ENCODE measurements at places on chromosomes 2 and 18.

DNA sequence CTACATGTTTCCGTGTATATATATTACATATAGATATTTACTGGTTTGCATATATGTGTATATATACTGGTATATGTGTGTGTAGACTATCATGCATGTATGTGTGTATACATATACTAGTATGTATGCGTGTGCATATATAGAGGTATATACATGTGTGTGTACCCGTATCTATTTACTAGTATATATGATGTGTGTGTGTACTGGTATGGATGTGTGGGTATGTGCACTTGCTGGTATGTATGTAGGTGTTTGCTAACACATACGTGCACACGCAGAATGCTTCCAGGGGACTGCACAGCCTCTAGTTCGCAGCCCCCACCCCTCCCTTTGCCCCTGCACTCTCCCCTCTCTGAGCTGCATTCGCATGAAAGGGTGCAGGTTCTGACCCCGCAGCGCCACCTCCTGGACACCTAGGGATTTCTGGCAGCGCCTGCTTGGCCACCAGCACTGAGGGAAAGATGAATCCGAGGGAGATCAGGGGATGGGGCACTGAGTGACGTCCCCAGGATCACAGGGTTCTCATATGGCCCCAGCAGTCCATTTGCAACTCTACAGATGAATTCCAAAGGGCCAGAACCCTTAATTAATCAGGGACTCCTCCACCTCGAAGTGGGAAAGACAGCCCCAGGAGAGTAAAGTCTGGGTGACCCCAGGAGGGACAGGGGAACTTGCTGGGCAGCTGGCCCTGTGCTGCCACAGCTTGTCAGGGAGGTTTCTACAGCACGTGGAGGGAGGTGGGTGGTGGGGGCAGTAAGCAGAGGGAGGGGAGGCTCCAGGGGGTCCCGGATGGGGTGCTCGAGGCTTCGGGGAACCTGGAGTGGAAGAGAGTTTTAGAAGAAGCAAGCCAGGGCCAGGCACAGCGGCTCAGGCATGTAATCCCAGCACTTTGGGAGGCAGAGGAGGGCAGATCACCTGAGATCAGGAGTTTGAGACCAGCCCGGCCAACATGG, 66.8 kb upstream of the ASAP2 start:
- peak; percentile 80 for DNase-seq

GRCh38 chr2:70566906-70567305, 13.3 kb upstream of the TGFA start:
- no peak for DNase-seq

- DNase-seq, result no peak
Observed at GRCh38 chr2:239727182-239727775, 297.9 kb downstream of the NDUFA10 start.

DNA sequence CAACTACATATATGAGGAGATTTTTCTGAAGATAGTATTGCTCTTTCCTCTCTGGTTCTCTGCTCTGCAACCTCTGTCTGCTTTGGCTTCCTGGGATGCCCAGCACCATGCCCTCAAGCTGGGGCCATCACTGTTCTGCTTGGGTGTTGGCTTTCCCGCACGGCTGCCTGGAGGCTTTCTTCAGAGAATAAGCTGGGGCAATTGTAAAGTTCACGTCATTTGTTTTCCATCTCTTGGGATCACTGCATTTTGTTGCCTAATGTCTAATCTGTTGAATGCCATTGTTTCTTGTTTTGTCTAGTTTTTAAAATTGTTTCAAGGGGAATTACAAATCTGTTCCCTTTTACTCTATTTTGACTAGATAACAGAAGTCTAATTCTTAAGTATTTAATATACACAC, 437.3 kb upstream of the NRP2 start:
- DNase-seq, result no peak

DNA sequence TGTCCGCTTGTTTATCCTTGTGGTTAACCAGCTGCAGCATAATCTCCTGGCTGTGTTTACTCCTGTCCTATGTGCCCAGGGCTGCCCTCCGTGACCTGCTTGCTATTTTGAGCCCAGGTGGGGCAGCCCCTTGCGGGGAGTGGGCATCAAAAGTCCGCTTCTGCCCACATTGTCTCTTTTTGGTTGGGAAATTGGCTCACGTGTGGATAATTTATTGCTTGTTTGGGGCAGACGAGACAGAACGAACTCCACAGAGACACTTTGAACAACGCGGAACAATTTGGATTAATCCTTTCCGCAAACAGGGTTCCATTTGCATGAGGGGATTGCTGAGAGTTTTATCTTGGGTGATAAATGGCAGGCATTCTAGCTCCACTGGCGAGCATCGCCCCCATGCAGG, 8.1 kb upstream of the CXCR4 start:
- no peak for DNase-seq

GRCh38 chr2:172153156-172153555, 50.5 kb upstream of the DLX2 start:
- DNase-seq, result no peak

DNA sequence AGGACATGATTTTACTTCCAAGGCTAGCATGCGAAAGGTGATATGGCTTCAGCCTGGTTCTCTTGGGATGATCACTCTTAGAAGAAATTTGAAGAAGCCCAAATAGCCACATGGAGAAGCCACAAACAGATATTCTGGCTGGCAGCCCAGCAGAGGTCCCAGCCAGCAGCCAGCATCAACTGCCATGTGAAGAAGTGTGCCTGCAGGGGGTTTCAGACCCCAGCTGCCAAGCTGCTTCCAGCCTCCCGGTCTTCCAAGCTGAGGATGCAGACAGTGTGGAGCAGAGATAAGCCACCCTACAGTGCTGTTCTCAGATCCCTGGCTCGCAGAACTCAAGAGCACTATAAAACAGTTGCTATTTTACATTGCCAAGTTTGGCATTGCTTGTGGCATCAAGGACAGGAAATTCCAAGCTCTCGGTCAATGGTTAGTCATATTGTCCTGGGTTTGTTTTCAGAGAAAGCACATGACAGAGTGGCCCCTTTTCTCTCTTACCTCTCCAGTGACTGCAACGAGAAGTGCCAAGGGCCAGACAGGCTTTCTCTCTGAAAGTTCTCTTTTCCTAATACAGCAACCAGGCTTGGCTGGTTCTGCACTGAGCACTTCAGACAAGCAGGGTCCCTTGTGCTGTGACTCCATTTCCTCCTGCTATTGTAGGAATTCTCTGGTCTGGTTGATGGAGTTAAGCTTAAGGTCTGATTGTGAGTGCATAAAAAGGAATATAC, 223.7 kb downstream of the ANKRD30B start:
- no peak for DNase-seq

DNA sequence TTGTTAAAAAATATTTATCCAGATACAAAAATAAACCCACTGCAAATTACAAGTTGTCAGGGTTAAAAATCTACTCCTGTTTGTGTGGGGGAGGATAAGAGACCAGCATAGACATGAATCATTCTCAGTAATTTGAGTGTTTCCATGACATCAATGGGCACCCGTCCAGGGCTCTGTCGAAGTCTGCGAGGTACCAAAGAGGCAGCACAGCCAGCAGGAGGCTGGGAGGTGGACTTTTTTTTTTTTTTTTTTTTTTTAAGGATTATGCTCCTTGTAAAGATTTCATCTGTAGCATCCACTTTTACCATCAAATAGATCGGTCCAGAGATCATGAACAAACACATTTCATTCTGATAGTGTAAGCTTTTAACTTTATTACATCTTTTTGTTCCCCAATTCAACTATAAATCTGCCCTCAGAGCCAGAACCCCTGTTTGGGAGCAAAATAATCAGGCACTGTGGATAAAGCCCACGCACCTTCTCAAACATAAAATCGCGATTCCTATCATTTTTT, 182.0 kb downstream of the TCF4 start:
- DNase-seq, result peak; percentile 10

All from activated naive CD8-positive, alpha-beta T cell treated with anti-CD3 and anti-CD28 coated beads, Interleukin-2, amount 50 U/mL, for 24 hours (primary cell).